GM04504 (cell line): ENCODE measurements at places on chromosomes 5 and 9.

GRCh38 chr5:168471785-168472184 lies 14.5 kb upstream of the RARS1 start:
- DNase-seq: peak; percentile 23

- no peak for DNase-seq
Measured at GRCh38 chr5:20618340-20618739, 630.3 kb upstream of the CDH18 start.

DNA sequence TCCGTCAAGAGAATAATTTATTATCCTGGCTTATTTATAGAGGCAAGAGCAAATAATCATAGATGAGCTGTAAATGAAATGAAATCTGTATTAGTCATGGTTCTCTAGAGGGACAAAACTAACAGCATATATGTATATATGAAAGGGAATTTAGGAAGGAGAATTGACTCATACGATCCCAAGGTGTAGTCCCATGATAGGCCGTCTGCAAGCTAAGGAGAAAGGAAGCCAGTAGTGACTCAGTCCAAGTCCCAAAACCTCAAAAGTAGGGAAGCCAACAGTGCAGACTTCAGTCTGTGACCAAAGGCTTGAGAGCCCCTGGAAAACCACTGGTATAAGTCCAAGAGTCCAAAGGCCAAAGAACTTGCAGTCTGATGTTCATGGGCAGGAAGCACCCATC lies 515.9 kb upstream of the CYLC2 start:
- DNase-seq: no peak

- DNase-seq: no peak
Measured at GRCh38 chr9:89444925-89445765, 52.8 kb downstream of the SEMA4D start.

- DNase-seq: peak; percentile 39
Measured at GRCh38 chr5:112931473-112931872, 9.4 kb upstream of the REEP5 start.

- no peak for DNase-seq
Measured at GRCh38 chr5:150758203-150758530, 650 bp downstream of the DCTN4 start.

DNA sequence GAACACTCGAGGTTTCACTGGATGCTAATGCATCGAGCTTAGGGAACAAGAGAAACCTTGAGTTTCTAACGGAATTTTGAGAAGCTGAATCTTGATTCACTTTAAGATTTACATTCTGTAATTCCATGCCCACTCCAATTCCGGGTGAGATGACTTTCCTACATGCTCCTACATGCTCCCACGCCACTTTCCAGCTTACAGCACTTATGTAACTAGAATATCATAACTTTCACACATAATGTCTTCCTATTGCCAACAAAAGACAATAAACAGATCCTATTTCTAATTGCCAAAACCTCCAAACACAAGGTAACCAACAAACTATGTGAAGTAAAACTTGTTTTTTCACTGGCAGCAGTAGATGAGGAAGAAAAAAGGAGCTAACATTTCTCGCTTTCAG lies 72.9 kb downstream of the ECPAS start:
- no peak for DNase-seq

DNA sequence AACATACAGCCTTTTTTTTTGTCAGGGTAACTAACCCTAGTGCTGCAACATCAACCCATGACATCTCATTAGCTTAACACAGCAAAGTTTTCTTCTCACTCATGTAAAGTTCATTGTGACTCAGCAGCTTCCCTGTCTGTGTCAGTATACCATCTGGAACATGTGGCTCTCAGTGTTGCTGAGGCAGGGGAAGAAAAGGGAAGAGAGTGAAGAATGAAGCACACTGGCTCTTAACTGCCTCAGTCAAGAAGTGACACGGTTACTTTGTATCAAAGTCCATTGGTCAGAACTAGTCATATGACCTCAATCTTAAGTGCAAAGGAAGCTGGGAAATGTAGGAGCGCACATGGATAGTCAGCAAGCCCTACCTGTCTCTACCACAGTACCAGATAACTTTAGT lies 185.0 kb upstream of the ELL2 start:
- DNase-seq: peak; percentile 81

DNA sequence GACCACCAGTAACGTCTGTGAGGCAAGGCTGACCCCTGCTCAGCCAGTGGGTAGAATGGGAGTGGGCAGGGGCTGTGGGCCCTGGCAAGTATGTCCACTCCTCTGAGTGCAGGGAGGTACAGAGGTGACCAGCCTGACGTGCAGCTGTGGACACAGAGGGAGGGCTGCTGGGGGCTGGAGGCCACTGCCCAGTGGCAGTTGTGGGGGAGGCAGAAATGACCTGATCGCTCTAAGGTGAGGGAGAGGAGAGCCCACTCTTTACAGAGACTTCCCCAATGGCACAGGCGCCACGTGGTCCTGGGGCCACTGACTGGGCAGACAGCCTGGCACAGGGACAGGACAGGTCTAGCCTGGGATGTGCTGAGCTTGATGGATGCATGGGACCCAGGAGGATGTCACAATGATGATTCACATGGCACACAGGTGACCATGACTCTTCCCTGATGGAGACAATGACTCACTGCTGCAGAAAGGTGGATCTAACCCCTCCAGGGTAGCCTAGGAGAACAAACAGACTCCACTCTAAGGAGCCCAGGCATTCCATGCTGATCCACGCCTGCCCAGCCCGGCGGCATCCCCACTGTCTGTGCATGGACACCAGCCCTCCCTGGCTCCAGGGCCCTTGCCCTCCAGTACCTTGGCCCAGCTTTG lies 7.7 kb downstream of the LPCAT1 start:
- DNase-seq: no peak

- DNase-seq: no peak
Measured at GRCh38 chr9:134625361-134626068, 16.1 kb upstream of the COL5A1 start.

DNA sequence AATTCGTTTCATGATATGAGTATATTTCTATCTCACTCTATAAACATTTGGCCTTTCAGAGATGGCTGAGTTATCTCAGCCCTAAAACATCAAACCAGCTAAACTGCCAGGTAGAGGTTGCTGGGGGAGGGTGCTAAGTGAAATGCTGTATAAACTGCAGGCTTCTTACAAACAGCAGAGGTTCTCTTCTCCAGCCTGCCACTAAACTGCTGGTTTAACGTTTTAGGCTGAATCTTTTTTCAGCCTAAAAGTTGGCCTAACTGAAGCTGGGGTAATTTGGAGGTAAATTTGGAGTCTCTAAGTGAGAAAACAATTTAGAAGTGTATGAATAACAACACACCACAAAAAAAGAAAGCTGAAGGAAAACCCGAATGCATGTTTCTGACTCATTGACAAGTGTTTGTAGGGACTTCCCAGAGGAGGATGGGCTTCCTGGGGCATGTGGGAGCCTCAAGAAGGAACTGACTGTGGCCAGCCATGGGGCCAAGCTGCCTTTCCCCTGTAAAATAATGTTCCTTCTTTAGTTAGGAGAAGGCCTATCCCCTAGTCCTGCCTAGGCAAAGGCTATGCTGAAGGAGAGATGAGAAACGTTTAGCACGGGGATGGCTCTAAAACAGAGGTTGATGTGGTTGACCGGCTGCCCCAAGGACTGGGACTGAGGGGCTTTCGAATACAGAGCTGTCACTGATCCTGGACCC lies 44.3 kb downstream of the SLC28A3 start:
- peak; percentile 18 for DNase-seq

DNA sequence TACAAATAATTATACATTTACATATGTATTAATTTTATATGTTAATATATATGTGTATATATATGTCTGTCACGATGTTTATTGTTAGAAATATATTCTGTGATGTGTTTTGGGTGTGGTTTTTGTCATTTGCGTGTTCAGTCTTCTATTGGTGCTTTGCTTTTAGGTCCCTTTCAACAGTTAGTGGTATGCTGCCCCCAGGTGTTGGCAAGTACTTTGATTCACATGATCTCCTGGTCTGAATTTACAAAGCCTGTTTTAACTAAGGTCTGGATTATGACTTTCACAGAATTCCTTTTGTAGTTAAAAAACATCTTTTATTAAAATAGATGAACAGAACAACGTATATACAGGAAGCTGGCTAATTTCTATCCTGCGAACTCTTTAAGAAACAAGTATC lies 271.5 kb downstream of the CCDC171 start:
- no peak for DNase-seq

- no peak for DNase-seq
Measured at GRCh38 chr9:118003240-118003639, 299.0 kb downstream of the TLR4 start.

- no peak for DNase-seq
Measured at GRCh38 chr9:109001275-109001676, 12.0 kb downstream of the CTNNAL1 start.

GRCh38 chr9:71767163-71767775 lies 1.0 kb downstream of the CEMIP2 start:
- no peak for DNase-seq

DNA sequence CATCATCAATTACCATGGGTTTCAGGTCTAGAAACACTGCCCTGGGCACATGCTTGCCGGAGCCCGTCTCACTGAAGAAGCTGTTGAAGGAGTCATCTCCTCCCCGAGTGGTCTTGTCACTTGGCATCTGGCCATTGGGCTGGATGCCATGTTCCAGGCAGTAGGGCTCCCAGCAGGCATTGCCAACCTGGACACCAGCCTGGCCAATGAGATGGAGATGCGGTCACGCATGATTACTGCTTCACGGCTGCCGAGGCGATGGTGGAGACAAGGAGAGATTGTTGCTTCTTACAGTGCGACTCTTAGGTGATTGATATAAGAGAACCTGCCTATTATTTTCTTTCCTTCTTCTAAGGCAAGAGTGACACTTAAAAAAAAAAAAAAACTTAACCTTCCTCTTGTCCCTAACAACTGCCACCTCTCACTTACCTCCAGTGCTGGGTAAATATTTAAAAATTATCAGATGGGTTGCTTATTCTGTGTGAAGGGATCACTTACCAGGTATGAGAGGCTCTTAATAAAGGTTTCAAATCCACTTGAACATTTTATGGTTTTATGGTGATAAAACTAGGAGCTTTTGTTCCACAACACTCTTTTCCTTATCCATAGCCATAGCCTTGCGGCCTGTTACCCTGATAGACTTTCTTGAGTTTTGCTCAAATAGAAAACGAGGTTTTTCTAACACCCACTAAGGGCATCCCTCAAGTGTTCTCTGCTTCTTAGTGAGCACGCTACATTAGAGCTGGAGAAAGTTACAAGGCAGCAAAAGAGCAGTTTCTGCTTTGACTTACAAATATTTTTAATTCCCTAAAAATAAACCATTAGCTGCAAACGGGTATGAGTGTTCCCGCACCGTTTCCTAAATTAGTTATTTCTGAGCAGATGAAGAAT lies 41.2 kb downstream of the NIM1K start:
- no peak for DNase-seq

GRCh38 chr9:15553528-15553898 lies 670 bp downstream of the CCDC171 start:
- DNase-seq: no peak

- DNase-seq: no peak
Measured at GRCh38 chr9:131270171-131271015, 5.9 kb downstream of the FAM78A start.

DNA sequence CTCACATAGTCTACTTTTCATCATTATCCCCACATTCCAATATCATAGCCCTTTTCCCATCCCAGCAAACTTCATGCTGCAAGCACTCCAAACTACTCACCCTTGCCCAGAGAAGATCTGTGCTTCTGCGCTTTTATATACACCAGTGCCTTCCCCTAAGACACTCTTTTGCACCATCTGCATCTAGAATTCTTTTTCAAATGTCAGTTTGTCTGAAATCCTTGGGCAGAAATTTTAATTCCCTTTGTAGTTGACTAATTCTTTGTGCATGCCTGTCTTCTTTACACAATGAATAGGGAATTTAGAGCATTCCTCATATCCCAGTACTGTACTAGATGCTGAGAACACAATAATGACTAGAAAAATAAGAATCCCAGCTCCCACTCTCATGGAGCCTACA lies 298.9 kb downstream of the KCNN2 start:
- DNase-seq: no peak

DNA sequence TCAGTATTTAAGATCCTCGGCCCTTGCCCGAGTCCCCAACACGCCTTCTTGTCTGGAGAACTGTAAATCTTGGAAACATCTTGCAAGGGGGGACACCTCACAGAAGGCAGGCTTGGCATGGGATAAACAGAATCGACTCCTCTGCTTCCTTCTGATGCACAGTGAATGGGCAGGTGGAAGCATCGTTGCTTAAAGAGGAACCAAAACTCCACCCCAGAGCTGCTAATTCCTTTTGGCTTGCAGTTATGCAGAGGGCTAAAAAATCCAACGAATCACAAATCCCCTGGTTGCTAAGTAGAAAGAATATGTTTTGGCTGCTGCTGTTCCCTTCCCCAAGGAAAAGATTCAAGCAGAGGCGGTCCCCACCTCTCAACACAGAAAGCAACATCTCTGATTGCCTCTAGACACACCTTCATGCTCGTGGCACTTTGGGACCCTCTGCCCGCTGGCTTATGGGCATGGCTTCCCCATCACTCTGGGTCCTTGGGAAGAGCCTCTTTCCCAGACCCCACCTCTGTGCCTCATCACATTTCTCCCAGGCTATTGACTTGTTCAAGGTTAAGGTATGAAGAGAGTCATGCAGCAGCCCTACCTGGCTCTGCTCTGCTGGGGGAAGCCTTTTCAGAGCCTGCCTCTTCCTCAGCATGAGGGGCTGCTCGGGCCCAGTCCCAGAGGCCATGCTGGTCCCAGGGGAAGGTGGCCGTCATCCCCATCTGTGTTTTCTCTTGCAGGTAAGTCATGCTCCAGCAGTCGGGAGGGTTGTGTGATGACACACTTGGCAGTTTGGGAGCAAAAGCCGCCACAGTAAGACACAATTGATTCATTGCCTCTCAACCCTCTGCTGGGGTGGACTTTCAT lies 137.1 kb downstream of the KCNIP1 start:
- DNase-seq: no peak

DNA sequence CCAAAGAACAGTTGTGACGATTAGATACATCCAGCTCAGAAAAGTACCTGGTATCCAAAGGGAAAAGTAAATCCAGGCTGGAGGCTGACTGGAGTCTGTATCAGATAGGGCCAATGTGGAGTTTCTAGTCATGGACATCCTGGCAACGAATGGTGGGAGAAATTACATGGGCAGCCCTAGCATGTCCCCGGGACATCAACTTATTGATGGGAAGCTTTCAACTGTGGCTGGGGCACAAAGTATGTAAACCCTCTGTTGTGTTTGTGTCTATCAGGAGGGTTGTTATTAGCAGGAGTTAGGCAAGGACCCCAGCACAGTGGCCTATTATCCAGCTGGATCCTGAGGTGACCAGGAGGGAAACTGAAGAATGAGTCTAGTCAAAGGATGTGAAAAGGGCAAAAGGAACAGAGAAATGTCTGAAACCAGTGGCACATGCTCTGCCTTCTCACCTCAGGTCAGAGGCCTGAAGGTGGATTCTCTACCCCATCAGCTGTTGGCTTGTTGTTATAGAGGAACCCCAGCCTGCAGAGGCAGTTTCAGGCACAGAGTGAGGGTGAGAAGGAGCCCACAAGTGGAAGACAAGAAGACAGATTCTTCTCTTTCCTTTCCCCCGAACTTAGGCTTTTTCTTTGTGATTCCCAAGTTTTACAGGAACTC lies 19.9 kb downstream of the IFNW1 start:
- no peak for DNase-seq

GRCh38 chr9:14084867-14085266 lies 229.1 kb downstream of the NFIB start:
- no peak for DNase-seq

- DNase-seq: no peak
Measured at GRCh38 chr5:122263352-122264030, 48.5 kb upstream of the SNCAIP start.

GRCh38 chr5:179467441-179467840 lies 82.9 kb upstream of the RUFY1 start:
- DNase-seq: no peak

GRCh38 chr9:100111235-100111634 lies 12.2 kb downstream of the INVS start:
- DNase-seq: peak; percentile 98
